Activated T-helper 9 cell treated with anti-CD3 and anti-CD28 coated beads, Interleukin-2, amount 50 U/mL, for 16 hours (primary cell): ENCODE measurements at places on chromosomes 12 and 14.

DNA sequence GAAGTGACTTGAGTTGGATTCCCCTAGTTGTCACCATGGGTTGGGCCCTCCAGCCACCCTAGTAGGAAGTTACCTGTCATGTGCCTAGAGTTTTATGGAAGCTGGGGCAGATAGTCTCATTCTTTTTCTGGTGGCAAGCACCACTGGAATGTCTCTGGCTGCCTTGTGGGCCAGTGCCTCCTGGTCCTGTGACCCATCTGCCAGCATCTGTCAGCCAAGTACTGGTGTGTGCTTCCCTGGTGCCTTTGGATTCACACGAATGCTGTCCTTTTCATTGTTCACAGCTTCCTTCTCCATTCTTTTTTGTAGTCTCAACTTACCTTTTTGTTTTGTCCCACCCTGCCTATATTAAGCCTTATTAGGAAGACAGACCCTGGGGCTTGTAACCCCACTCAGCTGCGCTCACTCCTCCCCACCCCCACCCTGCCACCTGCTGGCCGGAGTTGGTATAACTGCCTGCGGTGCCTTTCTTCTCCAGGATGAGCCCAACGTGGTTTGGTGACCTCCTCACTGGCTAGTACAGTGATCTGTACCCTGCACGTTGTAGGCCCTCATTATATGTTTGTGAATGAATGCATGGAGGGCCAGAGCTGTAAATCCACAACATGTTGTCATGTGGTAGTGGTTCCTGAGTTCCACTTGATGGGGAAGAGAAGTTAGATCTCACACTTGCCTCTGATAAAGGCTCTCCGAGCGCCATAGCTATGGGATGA lies 125.7 kb downstream of the TSPAN9 start:
- DNase-seq = peak; percentile 21

- DNase-seq = no peak
Measured at GRCh38 chr14:100587086-100587762, at the start of gene BEGAIN. Gene BEGAIN, minus strand, starts transcription at chr14:100587417. Its CDS starts 127 bp downstream, at chr14:100587290.

DNA sequence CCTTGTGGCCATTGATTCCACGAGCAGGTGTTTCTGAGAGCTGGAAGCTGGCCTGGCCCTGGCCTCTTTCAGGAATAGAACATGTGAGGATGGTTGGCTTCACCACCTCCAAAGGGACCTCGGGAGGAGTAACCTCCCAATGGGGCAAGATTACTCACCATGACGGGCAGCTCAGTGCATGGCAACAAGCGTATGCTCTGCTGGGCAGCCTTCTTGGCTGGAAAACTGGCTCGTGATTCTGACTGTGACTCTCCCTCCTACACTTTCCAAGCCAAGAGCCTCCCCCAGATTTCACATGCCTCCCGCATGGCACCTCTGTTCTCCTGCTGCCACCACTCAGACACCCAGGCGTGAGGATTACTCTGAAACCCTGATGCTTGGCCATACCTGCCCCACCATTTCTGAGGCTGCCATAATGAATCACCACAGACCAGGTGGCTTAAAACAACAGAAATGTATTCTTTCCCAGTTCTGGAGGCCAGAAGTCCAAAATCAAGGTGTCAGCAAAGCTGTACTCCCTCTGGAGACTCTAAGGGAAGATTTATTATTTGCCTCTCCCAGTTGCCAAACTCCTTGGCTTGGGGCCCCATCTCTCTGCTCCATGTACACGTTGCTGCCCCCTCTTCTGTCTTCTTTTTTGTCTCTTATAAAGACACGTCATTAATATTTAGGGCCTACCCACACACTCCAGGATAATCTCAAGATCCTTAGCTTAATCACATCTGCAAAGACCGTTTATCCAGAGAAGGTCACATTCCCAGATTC lies 215.9 kb downstream of the CHST11 start:
- DNase-seq = no peak

- DNase-seq = no peak
Measured at GRCh38 chr14:58782011-58782410, 144.2 kb downstream of the DACT1 start.

DNA sequence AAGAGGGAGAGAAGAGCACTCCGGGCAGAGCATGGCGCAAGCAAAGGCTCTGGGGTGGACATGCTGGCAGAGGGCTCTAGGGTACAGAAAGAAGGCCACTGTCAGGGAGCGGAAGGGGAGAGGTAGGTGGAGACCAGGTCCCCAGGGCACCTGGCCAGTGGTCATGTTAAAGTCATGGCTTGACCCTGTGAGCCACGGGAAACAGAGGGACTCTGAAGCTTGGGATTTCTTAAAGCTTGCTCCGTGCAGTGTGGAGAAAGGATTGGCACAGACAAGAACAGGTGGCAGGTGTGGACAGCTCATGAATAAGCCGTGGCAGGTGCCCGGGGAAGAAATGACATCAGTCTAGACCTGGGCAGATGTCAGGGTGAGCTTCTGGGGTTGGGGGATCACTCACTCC lies 413.8 kb downstream of the BCL11B start:
- no peak for DNase-seq

DNA sequence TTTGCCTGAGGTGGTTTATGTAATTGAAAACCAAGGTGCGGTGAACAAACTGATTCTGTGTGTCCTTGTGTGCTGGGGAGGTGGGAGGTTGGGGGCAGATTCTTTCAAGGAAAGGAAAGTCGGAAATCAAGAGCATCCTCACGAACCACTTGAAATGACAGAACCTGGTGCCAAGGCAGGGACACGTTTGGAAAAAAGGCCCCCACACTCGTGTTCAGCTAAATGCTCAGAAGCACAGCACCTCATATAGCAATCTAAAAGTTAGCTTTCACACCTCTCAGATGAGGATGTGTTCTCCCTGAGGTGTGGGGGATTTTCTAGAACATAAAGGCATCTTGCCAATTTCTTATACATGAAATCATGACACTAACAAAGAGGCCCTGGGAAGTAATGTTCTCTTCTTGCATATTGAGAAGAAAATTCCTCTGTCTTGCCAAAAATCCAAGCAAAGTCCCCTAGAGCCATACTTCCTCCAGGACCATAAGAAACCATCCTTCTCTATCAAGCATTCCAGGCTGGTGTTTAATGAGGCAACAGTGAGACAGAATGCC lies 119.6 kb downstream of the PLXNC1 start:
- no peak for DNase-seq

- no peak for DNase-seq
Measured at GRCh38 chr14:81826081-81826480, 292.4 kb upstream of the SEL1L start.

- no peak for DNase-seq
Measured at GRCh38 chr12:112536367-112536730, 117.6 kb downstream of the PTPN11 start.

DNA sequence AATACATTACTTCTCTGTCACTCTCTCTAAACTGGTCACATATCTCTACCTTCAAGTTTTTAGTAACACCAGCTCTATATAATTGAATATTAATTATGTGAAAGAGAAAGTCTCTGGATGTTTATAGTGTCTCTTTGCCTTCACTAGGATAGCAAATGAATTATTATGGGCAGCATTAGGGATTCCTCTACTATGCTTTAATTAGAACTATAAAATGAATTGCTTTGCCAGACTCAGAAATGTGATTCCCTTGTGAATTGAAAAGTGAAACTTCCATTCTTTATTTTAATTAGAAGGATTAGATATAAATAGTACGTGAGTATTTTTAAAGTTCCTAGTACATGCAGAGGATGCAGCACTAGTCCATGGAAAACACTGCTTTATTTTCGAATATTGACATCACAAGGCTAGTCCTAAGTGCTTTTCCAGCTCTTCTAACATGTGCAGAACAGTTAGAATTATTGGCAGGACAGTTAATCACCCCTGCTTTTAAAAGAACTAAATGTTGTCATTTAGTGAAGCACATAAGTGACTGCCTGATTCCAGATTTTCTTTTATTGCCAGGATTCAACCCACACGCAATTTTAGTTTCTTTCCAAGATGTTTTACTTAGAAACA lies 23.0 kb upstream of the REP15 start:
- DNase-seq = no peak

DNA sequence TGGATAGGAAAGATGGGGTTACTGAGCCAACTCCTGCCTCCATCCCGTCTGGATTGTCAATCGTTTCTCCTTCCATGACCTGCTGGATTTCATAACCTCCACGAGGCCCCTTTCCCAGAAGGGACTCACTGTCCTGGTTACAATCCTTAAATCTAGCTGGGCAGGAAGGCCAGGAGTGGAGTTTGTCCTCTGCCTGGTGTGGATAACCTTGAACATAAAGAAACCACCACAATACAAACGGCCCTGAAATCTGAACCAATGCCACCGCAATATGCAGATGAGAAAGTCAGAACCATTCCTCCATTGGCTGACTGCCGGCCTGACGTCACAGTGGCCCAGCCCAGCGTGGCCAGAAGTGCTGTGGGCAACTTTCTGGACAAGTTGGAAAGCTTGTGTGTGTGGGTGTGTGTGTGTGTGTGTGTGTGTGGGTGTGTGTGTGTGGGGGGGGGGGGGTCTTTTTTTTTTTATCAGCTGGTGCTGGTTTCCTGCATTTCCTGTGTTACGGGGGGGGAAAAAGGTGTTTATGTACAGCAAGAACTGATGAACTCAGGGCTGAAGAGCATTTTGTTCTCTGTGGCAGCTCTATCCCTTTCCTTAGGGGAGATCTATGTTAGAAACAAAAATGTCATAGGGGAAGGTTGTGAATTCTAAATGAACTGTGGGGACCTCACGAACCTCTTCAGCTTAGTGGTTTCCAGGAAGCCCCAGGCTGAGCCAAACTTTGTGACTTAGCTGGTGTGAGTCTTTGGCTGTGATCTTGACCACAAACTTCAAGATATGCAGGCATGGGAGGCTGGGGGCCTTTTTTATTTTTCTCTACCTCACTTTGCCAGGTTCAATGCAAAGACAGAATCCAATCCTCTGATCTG lies 81.6 kb upstream of the MED13L start:
- DNase-seq = peak; percentile 50

DNA sequence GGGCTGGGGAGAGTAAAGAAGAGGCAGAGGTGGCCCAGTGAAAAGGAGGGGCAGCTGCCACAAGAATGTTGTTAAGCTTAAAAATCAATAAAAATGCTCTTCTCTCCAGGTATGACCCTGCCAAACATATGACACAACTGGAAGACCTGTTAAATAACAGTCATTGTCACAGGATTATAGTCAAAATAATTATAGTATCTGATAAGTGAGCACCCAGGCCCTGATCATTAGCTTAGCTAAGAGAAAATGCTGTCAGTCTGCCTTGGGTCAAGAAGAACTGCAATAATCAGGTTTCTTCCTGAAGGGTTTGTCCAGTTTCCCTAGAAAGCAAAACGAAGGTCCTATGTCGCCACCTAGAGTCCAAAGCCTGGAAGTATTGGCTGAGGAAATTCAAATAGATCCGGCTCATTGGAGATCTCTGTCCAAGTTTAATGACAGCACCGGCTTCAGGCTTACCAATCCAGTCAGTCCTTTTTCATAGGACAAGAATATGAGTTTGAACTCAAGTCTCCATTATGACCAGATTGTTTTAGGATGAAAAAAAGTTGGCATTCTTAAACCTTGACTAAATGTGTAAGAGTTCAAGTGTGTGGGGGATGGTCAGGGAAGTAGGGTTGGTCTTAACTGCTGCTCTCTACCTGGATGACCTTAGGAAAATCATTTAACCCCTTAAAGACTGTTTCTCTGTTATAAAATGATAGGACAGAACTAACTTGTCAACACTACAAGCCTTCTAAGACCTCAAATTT lies 22.5 kb upstream of the NKX2-8 start:
- DNase-seq = no peak

- DNase-seq = no peak
Measured at GRCh38 chr12:53725824-53726223, 1.4 kb downstream of the CALCOCO1 start.

DNA sequence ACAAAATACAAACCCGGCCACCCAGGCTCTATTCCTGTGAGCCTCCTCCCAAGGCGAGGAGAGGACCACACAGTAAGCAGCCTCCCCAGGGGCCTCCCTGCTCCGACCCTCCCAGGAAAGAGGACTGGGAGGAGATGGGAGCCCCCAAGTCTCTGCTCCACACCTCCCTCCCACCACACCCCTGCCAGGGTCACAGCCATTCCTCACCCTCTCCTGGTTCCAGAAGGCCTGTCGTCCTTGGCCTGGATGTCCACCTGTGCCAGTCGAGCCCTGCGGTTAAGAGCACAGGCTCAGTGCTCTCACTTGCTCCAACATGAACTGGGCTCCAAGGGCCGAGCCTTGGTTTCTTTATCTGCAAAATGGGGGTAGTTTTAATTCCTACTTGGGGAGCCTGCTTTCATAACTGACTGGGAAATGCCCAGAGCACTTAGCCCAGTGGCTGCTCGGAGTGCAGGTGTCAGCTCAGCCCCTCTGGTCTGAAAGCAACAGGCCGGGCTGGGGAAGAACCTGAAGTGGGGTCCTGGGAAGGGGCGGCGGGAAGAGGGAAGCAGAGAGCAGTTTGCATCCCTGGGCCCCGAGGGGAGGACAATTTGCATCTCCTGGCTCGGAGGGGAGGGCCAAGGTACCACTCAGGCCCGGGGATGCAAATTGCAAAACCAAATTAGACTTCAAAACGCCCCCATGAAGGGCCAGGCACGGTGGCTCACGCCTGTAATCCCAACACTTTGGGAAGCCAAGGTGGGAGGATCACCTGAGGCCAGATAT lies 23.6 kb downstream of the TCHP start:
- DNase-seq = no peak

DNA sequence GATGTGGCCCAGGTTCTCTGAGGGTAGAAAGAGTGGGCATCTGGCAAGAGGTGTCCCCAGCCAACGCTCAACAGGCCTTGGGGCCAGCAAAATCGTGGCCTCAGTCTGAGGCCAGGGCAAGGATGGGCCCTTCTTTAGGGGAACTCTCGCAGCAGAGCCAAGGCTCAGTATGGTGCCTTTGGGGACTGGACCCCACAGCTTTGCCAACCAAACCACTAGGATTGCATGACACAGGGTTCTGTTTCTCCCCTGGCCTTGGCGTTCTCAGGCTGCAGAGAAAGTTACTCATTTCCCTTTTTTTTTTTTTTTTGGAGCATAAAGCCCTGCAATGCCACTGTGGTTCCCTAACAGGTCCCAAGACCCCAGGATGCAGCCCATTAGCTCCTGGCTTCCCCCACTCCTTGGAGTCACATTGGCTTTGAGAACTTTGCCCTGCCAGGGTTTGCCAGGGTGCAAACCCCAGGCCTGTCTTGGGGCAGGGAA lies 100.6 kb downstream of the LGMN start:
- DNase-seq = no peak

DNA sequence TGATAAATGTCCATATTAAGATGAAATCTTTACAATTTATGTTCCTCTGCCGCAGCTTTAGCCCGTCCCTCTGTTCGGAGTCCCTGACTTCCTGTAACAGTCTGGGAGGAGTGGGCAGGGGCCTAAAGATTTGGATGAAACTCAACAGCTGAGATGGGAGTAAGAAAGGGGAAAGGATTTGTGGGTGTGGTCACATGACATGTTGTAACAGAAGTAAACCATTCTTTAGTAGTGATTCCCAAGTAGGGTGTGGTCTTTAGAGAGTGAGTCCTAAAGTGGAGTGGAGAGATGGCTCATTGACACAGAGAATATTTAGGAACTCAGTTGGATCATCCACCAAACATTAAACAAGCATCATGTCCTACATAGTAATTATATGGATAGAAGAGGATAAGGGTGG lies 12.9 kb downstream of the TMEM117 start:
- DNase-seq = no peak

DNA sequence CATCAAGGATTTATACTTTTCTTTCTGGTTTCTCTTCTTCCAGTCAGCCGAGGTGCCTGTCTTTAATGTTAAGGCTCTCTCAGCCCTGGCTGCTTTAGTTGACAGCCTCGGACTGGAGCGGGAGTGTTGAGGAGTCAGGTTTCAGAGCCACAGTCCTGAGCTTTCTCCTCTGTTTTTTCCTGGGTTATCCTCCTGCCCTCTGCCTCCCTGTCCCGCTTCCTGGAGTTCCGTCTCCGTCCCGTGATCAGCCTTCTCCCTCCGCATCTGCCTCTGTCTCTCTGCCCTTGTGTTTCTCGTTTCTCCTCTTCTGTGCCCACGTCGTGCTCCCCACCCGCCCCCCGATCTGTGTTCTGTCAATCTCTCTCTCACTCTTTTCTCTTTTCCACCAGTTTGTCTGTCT lies 33.0 kb downstream of the IQSEC3 start:
- no peak for DNase-seq
